Body of pancreas (tissue), 4 donors: ENCODE measurements at places on chromosomes 2 and 18.

DNA sequence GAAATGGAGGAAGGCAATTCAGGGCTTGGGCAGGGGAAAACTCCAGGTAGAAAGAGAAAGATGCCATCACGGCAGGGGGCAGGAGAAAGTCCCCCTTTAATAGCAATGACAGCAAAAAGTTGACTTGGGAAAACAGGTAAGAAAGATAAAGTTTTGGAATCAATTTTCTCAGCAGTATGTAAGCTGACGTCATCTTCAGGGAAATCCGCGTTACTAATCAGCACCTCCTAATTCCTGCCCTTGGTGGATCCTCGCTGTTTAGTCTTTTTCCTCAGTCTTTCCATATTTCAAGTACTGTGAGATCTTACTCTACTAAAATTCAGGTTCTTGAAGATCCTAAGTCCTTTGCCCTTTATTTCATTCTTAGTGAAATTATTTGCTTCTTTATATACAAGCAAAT lies 233.0 kb downstream of the MREG start:
- no peaks in the 10 kb centered on the region for H3K4me1 ChIP-seq
- no peak overlapping the region for H3K27ac ChIP-seq
- H3K4me3 ChIP-seq, result no peak overlapping the region
- no peak for DNase-seq
- no peaks in the 10 kb centered on the region for H3K27me3 ChIP-seq

DNA sequence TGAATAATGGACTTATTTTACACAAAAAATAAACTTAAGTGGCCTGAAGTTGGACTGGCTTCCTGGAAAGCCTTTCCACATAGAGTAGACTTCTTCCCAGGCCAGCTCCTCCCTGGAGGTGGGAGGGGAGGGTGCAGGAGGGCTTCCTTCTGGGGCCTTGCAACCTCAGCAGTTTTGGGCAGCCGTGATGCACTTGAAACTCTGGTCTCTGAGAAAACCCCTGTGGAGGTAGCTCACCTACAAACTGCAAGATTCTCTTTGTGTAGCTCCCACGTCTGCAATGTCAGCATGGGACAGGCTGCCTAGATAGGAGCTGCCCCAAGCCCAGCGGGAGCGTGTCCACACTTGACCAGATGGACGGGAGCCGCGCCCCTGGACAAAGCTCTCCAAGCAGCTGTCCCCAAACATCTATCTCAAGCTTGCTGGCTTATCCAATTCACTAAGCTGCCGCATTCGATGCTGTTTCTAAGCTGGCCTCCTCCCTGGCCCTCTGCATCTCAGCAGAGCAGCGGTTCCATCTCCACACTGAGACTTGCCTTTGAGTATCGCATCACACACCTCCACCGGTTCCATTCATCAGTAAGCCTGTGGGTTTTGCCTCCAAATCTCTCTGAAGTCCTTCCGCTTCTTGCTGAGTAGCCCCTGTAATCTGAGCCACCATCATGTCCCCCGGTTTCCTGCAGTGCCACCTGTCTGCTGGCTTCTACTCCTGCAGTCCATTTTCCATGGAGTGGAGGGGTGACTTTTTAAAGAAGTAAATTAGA lies 1.6 kb upstream of the LPIN1 start:
- H3K4me1 ChIP-seq, result peaks cover 40% of the 10 kb centered on the region
- no peak overlapping the region for H3K4me3 ChIP-seq
- DNase-seq, result no peak
- H3K27me3 ChIP-seq, result no peaks in the 10 kb centered on the region

- no peak overlapping the region for H3K4me3 ChIP-seq
- DNase-seq, result no peak
- H3K36me3 ChIP-seq, result no peaks in the 10 kb centered on the region
These were observed 78.4 kb upstream of the SALL3 start for GRCh38 chr18:78900938-78901909.

DNA sequence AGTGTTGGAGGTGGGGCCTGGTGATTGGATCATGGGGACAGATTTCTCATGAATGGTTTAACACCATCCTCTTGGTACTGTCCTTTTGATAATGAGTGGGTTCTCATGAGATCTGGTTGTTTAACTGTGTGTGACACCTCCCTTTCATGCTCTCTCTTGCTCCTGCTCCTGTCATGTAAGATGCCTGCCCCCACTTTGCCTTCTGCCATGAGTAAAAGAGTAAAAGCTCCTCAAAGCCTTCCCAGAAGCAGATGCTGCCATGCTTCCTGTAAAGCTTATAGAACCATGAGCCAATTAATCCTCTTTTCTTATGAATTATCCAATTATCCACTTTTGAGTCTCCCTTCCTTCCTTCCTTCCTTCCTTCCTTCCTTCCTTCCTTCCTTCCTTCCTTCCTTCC lies 317.7 kb downstream of the RDH14 start:
- H3K36me3 ChIP-seq, result no peaks in the 10 kb centered on the region
- H3K27me3 ChIP-seq, result no peaks in the 10 kb centered on the region
- no peak for DNase-seq
- no peak overlapping the region for H3K4me3 ChIP-seq
- no peaks in the 10 kb centered on the region for H3K4me1 ChIP-seq
- H3K27ac ChIP-seq, result no peak overlapping the region

- no peak overlapping the region for H3K4me3 ChIP-seq
- H3K27ac ChIP-seq, result no peak overlapping the region
- no peaks in the 10 kb centered on the region for H3K27me3 ChIP-seq
- H3K36me3 ChIP-seq, result no peaks in the 10 kb centered on the region
- H3K4me1 ChIP-seq, result no peaks in the 10 kb centered on the region
These were observed 132.7 kb upstream of the HS6ST1 start for GRCh38 chr2:128451084-128452023.

GRCh38 chr2:6394276-6394675 lies 471.4 kb downstream of the CMPK2 start:
- H3K36me3 ChIP-seq, result no peaks in the 10 kb centered on the region
- H3K27ac ChIP-seq, result no peak overlapping the region
- no peak for DNase-seq

- H3K27me3 ChIP-seq, result no peaks in the 10 kb centered on the region
- H3K4me1 ChIP-seq, result peaks cover 44% of the 10 kb centered on the region
- no peak for DNase-seq
- H3K27ac ChIP-seq, result no peak overlapping the region
These were observed 2.1 kb downstream of the PDIA6 start for GRCh38 chr2:10810202-10811161.

DNA sequence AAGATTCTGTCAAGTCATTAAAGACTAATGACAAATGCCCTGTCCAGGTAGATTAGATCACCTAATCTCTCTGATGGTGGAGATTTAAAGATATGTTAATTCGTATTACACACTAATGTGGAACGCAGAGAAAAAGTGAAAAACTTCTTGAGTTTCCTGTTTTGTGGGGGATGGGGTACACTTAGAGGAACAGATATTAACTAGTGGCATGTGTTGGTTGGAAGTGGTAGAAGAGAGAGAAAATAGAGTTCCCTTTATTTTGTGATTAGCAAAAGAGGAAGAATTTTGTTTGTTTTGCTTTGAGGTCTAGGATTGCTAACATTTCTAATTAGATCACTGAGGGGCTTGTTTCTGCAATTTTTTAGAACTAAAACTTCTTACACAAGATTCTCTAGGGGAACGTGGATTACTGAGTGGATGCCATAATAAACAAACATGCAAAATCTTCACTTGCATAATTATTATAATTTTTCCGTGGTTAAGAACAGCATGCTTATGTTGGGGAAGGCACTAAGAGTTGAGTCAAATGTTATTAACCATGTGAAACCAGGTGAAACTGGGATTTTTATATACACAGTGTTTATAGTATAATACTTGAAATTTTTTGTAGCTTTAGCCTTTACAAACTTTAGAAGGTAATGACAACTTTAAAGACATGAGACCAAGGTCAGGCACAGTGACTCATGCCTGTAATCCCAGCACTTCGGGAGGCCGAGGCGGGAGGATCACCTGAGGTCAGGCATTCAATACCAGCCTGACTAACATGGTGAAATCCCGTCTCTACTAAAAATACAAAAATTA lies 97.4 kb upstream of the STK17B start:
- H3K36me3 ChIP-seq, result no peaks in the 10 kb centered on the region
- H3K27me3 ChIP-seq, result no peaks in the 10 kb centered on the region
- no peaks in the 10 kb centered on the region for H3K4me1 ChIP-seq

GRCh38 chr2:7210712-7211111 lies 293.5 kb downstream of the RNF144A start:
- DNase-seq, result no peak
- H3K27ac ChIP-seq, result no peak overlapping the region
- no peaks in the 10 kb centered on the region for H3K27me3 ChIP-seq
- H3K4me3 ChIP-seq, result no peak overlapping the region
- H3K4me1 ChIP-seq, result peaks cover 5% of the 10 kb centered on the region

GRCh38 chr18:13451213-13451540 lies 232.6 kb downstream of the LDLRAD4 start:
- H3K27me3 ChIP-seq, result no peaks in the 10 kb centered on the region
- no peak overlapping the region for H3K27ac ChIP-seq
- H3K4me1 ChIP-seq, result peaks cover 6% of the 10 kb centered on the region
- H3K4me3 ChIP-seq, result no peak overlapping the region
- no peak for DNase-seq

DNA sequence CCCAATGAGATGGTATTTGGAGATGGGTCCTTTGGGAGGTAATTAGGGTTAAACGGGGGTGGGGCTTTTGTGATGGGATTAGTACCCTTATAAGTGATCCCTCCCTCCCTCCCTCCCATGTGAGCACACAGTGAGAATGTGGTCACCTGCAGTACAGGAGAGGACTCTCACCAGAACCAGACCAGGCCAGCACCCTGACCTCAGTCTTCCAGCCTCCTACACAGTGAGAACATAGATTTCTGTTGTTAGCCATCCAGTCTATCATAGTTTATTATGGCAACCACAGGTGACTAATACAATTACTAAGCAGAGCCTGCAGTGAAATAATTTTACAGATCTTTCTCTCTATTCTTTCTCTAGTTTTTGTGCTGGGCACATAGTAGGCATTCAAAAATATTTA lies 137.7 kb upstream of the PKDCC start:
- no peaks in the 10 kb centered on the region for H3K36me3 ChIP-seq
- no peak for DNase-seq
- no peak overlapping the region for H3K4me3 ChIP-seq
- H3K27me3 ChIP-seq, result no peaks in the 10 kb centered on the region
- no peak overlapping the region for H3K27ac ChIP-seq

GRCh38 chr2:30305235-30305634 lies 73.9 kb downstream of the LBH start:
- H3K36me3 ChIP-seq, result no peaks in the 10 kb centered on the region
- H3K27ac ChIP-seq, result no peak overlapping the region
- H3K4me1 ChIP-seq, result peaks cover 15% of the 10 kb centered on the region
- no peak for DNase-seq
- no peak overlapping the region for H3K4me3 ChIP-seq
- no peaks in the 10 kb centered on the region for H3K27me3 ChIP-seq

- no peaks in the 10 kb centered on the region for H3K27me3 ChIP-seq
- no peak overlapping the region for H3K4me3 ChIP-seq
- peaks cover 6% of the 10 kb centered on the region for H3K4me1 ChIP-seq
- no peaks in the 10 kb centered on the region for H3K36me3 ChIP-seq
These were observed 124.9 kb downstream of the PRKCE start for GRCh38 chr2:45776160-45776955.

- no peak for DNase-seq
- no peaks in the 10 kb centered on the region for H3K4me1 ChIP-seq
- H3K36me3 ChIP-seq, result no peaks in the 10 kb centered on the region
- H3K27me3 ChIP-seq, result no peaks in the 10 kb centered on the region
- no peak overlapping the region for H3K4me3 ChIP-seq
These were observed 48.2 kb downstream of the CXCR4 start for GRCh38 chr2:136069773-136070172.
